Stimulated activated naive CD8-positive, alpha-beta T cell treated with anti-CD3 and anti-CD28 coated beads, Interleukin-15, Interleukin-2, amounts not matched to agents 100 U/mL and 50 U/mL, for 24 hours (primary cell): ENCODE measurements at places on chromosomes 5 and 9.

GRCh38 chr9:78386773-78387172 is 89.8 kb downstream of the PSAT1 start:
- no peak for DNase-seq

DNA sequence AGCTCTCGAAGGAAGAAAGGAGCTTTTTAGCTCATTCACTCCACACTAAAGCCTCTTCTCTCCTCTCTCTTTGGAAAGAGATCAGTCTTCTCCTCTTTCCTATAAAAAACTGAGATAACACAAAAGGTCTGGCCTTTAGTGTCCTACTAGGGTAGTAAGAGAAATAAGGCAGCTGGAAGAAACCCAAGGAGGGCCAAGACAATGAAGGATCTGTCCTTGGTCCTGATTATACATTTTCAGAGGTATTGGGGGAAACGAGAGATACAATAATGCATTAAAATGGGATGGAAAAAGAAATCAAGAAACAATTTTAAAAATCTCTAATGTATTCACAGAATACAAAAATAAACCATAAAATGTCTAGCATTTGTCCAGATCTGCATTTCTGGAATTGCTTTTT is 184.0 kb downstream of the SLF1 start:
- DNase-seq: no peak

- DNase-seq: no peak
Measured at GRCh38 chr5:2111569-2112105, 228.9 kb upstream of the IRX4 start.

- no peak for DNase-seq
Measured at GRCh38 chr5:16588434-16589214, 28.2 kb downstream of the RETREG1 start.

- no peak for DNase-seq
Measured at GRCh38 chr5:170746075-170746960, 37.2 kb upstream of the GABRP start.

DNA sequence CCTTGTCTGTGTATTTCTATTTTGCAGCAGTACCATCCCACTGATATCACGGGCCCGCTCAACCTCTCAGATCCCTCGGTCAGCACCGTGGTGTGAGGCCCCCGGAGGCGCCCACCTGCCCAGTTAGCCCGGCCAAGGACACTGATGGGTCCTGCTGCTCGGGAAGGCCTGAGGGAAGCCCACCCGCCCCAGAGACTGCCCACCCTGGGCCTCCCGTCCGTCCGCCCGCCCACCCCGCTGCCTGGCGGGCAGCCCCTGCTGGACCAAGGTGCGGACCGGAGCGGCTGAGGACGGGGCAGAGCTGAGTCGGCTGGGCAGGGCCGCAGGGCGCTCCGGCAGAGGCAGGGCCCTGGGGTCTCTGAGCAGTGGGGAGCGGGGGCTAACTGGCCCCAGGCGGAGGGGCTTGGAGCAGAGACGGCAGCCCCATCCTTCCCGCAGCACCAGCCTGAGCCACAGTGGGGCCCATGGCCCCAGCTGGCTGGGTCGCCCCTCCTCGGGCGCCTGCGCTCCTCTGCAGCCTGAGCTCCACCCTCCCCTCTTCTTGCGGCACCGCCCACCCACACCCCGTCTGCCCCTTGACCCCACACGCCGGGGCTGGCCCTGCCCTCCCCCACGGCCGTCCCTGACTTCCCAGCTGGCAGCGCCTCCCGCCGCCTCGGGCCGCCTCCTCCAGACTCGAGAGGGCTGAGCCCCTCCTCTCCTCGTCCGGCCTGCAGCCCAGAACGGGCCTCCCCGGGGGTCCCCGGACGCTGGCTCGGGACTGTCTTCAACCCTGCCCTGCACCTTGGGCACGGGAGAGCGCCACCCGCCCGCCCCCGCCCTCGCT is 1.9 kb downstream of the LRRC26 start:
- no peak for DNase-seq

- DNase-seq: no peak
Measured at GRCh38 chr5:69029292-69029691, 64.5 kb upstream of the SLC30A5 start.

GRCh38 chr5:167794121-167794520 is 497.3 kb upstream of the WWC1 start:
- no peak for DNase-seq

- DNase-seq: no peak
Measured at GRCh38 chr5:61461926-61462325, 129.9 kb downstream of the ZSWIM6 start.

- DNase-seq: no peak
Measured at GRCh38 chr5:96439477-96440184, 6.6 kb upstream of the PCSK1 start.

- peak; percentile 4 for DNase-seq
Measured at GRCh38 chr5:156479849-156480248, 152.9 kb downstream of the SGCD start.

DNA sequence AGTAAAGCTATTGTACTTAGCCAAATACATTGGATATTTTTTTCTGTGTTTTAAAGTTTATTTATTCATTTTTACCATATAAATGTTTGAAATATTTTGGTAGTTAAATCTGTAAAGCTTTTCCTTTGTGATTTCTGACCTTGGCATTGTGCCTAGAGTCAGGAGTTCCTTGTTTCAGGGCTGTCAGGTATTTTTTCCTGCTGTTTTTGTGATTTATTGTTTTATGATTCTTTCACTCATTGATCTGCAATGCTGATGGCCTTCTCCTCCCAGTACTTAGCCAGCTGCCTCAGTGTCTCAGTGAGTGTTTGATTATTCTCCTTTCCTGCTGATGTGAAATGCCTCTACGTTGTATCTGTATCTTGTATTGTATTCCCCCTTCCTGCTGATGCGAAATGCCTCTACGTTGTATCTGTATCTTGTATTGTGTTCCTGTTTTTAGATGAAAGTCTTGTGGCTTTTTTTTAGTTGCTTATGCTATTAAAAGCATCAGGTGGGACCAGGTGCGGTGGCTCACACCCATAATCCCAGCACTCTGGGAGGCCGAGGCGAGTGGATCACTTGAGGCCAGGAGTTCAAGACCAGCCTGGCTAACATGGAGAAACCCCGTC is 61.0 kb downstream of the EHMT1 start:
- no peak for DNase-seq

GRCh38 chr5:68292316-68292715 is 76.8 kb downstream of the PIK3R1 start:
- DNase-seq: no peak

DNA sequence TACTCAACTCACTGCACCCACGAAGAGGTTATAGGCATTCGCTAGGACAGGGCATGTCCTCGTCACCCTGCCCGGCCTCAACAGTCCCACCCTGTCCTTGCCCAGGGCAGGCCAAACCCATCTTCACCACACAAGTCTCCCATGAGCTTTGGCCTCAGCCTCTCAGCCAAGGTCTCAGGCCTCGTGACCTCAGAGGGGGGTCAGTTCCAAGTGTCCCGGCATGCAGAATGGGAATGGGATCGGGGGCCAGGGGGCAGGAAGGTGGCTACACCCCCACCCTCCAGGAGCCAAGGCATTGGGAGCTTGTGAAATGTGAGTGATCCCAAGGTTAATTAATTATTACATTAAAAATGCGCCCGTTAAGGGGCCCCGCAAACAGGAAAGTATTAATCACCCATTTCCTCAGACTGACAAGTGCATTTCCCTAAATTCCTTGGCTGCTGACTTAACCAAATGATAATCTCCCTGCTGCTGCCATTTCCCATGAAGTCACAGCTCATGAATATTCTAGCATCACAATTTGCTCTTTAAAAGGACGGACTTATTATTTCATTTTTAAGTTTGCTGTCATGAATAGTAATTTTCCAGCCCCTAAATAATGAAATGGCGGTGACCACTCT is 8.0 kb upstream of the UBAC1 start:
- DNase-seq: no peak

GRCh38 chr5:68953875-68954617 is 139.8 kb upstream of the SLC30A5 start:
- DNase-seq: no peak

GRCh38 chr5:116880150-116880549 is 305.5 kb upstream of the SEMA6A start:
- DNase-seq: no peak

- no peak for DNase-seq
Measured at GRCh38 chr5:29672678-29673077, 1520.8 kb upstream of the CDH6 start.

DNA sequence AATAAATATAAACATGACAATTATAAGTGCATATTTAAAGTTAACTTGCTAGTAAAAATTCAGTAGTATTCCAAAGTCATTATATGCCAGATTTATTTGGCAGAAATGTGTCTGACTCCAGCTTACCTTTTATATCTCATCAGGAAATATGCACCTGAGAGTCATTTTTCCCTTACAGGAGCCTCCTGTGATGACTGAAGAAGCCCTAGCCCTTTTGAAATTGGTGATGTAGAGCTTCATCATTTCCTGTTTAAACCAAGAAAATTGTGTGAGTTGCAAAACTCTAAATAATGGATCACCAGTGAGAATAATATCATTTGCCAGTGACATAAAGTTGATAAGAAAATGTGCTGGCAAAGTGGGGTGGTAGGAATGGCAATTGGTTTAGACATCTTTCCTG is 42.1 kb upstream of the CTNND2 start:
- DNase-seq: no peak

- DNase-seq: no peak
Measured at GRCh38 chr9:72188232-72188631, 39.0 kb downstream of the GDA start.

DNA sequence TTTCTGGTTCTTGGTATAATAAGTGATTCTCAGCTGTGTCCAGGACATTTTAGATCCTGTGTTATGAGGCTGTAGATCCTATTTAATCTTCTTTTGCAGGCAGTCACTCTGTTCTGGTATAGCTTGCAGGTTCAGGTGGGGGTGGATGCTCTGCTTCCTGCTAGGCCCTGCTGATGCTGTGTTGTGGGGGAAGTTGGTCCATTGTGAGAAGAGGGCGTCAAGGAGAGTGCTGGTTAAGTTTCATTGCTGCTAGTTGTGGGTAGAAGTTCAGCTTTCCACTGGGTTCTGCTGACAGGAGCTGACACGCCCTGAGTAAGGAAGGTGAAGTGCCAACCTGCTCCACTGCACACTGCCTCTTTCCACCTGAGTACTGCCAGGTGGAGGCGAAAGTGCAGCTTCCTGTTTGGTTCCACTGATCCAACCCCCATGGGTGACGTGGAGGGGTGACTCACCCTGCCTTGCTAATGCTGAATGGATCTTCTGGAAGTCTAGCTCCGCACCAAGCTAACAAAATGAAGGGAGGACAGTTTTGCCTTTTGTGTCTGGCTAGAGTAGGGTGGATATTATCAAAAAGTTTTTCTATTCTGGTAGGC is 16.3 kb downstream of the NMRK1 start:
- DNase-seq: peak; percentile 70

- DNase-seq: no peak
Measured at GRCh38 chr5:103657301-103657700, 94.7 kb upstream of the NUDT12 start.

GRCh38 chr9:95508968-95509850 is 7.6 kb downstream of the PTCH1 start:
- peak; percentile 72 for DNase-seq

DNA sequence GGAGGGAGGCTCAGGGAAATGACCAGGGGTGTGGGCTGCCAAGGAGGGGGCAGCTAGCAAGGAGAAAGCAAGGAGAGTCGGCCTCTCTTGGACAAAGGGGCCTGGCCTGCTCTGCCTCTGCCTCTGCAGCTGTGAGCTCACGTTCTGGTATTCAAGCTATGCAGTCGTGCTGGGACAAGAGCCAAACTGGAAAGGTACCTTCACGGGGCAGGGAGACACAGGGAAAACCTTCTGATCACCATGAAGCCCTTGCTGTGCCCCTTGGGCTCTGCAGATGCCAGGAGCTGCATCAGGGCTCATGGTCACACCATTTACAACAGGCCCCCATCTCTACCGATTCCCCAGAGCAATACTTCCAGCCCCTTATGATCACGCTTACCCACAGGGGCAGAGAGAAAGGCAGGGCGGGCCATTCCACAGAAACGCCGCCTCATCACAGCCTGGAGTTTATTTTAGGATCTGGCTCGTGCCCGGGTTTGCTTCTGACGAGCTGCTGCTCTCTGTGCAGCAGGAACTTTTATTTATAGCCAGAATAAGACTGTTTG is 63.2 kb downstream of the PRRT1B start:
- DNase-seq: no peak

DNA sequence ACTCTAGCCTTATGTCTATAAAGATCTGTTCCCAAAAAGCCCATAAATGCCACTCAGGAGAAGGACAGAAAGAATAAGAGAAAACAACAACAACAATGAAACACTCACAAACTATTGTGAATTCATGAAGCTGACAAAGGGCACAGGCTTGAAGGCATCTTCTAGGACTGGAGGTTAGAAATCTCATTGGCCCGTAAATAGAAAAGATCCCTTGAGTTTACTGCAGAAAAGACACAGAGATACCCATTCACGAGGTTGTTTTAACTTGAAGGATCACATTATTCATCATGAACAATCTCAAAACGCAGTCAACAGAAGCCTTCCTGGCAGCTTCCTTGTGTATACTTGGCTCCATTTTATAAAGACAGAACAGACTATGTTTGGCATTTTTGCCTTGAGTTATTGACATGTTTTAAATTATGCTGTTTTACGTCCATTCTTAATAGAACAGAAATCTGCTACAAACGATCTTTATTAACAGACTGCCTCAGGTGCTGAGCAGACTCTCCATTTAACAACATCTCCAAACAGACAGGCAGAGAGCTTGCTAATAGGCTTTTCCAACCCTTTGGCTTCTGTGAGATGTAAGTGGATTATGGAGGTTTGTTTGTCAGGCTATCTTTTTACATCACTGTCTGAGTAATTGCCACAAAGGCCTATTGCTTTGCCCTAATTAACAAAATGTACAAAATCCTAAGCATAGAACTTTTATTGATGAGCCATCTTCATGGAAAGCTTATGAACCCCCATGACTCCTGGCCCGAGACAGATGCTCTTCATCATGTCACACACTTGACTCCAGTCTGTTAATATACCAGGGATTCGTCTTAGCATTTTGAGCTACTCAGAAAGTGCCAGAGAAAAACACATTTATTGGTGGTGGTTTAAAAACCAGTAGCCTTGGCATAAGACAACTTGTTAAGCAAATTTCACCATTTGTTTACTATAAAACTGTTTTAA is 735.3 kb upstream of the ZNF608 start:
- no peak for DNase-seq

DNA sequence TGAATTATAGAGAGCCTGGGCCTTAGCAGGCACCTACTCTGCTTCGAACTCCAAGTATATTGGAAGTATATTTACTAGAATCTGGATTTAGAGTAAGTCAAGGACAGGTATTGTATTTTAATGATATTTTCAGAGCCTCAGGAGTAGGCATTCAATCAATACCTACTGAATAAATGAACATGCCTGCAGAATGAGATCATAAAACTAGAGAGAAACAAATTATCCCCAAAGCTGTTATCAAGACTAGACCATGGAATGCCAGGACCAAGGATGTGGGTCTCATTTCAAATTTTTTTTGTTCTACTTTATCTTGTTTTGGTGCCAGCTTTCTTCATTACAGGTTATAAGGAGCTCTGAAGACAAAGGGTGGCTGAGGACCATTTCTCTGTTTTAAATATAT is 66.0 kb downstream of the GDNF start:
- no peak for DNase-seq

GRCh38 chr5:152456815-152457443 is 51.9 kb upstream of the NMUR2 start:
- DNase-seq: no peak

DNA sequence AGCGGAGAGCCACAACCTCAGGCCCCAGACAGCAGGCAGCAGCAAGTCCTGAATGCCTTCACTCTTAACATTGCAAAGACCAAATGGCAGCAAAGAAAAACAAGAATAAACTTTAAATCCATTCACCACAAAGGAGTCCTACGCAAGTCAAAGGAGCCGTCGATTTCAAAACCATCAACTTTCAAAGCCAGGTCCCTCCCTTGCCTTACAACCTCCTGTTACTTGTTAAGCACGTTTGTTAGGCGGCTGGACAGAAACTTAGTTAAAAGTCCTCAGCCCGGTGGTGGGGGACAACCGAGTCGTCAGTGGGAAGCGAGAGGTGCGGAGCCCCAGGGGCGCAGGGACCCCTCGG is 938 bp downstream of the LPAR1 start:
- DNase-seq: no peak
